Jurkat, Clone E6-1 (cell line): ENCODE measurements at places on chromosomes 3 and 15.

DNA sequence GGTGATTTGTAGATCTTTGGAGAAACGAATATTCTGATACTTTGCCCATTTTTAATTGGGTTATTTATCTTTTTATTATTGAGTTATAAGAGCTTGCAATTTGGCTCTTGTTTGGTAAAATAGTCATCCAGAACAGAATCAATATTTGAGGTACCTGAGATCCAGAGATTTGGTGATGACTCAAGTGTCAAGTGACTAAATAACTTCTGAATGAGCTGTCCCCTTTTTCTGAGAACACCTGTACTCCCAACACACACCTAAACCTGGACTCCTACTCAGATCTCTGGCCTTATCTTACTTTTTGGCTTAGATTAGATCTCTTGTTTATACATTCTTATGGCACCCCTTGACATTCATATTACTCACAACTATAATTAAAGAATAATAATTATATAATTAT lies 3.1 kb upstream of the TRA2B start:
- DNase-seq, result no peak

- DNase-seq, result no peak
Measured at GRCh38 chr3:25536521-25537391, 108.7 kb downstream of the RARB start.

DNA sequence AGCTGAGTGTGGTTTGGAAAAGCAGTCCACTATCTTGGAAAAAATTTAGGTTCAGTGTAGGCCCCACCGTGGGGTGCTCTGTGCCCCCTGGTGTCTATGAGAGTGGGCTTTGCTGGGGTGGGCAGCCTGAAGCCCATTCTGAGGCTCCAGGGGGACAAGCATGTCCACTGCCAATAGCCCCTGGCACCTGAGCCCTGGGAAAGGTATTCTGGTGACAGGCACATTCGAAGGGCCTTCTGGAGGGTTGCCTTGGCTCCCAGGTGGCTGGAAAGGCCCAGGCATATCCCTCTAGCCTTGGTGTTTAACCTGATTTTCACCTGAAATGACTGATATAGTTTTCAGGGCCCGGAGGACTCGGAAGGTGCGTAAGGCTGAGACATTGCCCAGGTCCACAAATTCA lies 36.1 kb downstream of the SCN5A start:
- DNase-seq, result no peak

DNA sequence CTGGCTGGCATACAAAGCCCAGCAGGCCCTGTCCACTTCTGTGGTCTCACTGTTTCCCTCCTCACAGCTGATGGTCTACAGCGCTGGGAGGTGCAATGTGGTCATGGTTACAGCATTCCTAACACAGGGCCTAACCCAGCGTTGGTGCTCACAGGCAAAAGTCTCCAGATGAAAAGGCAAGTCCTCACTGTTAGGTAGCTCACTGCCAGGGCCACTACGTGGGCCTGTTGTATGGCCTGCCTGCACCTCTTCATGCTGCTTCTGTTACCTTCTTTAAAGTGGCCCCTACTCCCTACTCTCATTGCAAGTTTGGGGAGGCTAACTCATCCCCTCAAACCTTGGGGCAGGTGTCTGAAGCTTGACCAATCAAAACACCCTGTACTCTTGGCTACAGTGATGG lies 31.3 kb downstream of the CCDC13 start:
- no peak for DNase-seq

DNA sequence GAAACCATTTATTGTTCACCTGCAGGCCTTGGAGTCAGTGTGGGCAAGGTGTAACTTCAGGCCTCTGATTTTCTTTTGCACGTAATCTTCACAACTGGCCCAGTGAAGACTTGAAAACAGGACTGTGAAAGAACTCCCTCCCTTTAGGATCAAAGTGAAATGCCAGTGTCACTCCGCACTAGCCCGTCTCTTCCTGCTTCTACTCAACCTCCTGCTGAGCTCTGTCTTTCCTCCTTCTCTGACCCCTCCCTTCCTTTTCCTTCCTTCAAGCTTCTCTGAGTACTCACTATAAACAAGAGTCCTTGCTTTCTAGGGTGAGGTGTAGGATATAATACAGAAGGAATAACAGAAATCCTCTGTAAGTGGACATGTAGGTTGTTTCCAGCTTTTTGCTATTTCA lies 28.5 kb downstream of the TMEM41A start:
- no peak for DNase-seq
